ENCODE measurements at places on chromosomes 7 and 10.

- no peak for DNase-seq
Observed at GRCh38 chr10:1172256-1172984, 116.2 kb downstream of the WDR37 start.

GRCh38 chr7:362402-363096 is 72.6 kb downstream of the FOXL3 start:
- peak; percentile 81 for DNase-seq

GRCh38 chr10:91378061-91378460 is 32.1 kb upstream of the HECTD2 start:
- peak; percentile 4 for DNase-seq

- DNase-seq = peak; percentile 22
Observed at GRCh38 chr7:42869131-42870020, 42.5 kb downstream of the C7orf25 start.

Measured in SW480 (cell line).